ENCODE measurements at places on chromosomes 11 and 22. TPM values are rescaled to one million over a fixed set of nuclear protein-coding genes. Genes with fewer than 3 reads are reported as not detected.

GRCh38 chr11:13297917-13298356 is 20.3 kb downstream of the BMAL1 start:
- no peaks in the 10 kb centered on the region for H3K4me1 ChIP-seq
- DNase-seq: no peak
- H3K27me3 ChIP-seq: no peaks in the 10 kb centered on the region
- H3K27ac ChIP-seq: no peak overlapping the region
- no peak overlapping the region for H3K4me3 ChIP-seq
- no peaks in the 10 kb centered on the region for H3K36me3 ChIP-seq

DNA sequence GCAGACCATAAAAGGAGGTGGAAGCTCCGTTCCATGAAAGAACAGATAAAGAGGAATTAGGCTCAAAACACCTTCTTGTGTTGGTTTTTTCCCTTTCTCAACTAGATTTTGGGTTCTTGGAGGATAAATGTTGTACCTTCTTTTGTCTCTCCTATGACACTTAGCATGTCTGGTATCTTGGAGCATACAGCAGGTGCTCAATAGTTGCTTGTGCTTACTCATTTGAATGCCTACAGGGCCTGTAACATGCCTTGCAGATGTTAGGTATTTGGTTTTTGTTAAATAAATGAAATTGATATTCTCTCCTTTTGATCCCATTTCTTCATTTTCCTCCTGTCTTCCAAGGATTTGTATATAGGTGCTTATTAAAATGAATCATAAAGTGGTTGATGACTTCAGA is 16.4 kb upstream of the PLET1 start:
- no peaks in the 10 kb centered on the region for H3K4me1 ChIP-seq
- H3K27me3 ChIP-seq: no peaks in the 10 kb centered on the region
- no peak for DNase-seq
- no peaks in the 10 kb centered on the region for H3K36me3 ChIP-seq

DNA sequence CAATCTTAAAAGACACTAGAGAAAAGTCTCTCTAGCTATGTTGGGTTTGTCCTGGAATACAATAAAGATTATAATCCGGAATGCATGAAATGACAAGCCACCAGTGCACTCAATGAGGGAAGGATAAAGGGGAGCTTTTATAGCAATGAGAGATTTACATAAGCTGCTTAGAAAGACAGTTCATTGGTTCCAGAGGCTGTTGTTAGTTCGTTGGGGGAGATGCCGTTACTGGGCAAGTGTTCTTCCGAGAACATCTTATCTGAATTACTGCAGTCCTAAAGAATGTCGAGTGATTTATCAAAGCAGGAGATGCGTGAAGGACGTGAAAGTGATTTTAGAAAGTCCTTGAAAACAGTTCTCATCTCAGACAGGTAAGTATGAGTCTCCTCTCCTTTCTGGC is 33.6 kb downstream of the SYN3 start:
- peaks cover 25% of the 10 kb centered on the region for H3K27me3 ChIP-seq
- H3K4me1 ChIP-seq: no peaks in the 10 kb centered on the region
- H3K4me3 ChIP-seq: no peak overlapping the region
- no peaks in the 10 kb centered on the region for H3K36me3 ChIP-seq
- DNase-seq: no peak
- no peak overlapping the region for H3K27ac ChIP-seq

DNA sequence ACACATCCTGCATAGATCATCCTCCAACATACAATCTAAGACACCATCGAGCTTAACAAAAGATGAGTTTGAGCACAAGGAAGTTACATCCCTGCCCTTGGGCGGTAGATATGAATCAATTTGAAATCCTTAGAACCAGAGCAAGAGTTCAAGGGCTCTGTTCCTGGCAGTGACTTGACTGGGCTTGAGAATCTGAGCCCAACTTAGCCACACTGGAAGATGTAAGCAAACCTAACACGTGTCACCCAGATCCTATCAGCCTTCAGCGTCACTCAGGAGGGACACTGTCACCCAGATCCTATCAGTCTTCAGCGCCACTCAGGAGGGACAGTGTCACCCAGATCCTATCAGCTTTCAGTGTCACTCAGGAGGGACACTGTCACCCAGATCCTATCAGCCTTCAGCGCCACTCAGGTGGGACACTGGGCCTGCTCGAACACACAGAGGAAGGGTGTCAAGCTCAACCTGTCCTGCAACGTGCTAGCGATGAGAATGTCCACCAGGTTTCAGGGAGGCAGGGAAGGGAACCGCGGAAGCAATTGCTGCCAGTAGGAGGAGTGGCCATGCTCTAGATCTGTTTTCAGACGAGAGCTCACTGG is 32.8 kb upstream of the CTSD start:
- no peak overlapping the region for H3K27ac ChIP-seq
- H3K36me3 ChIP-seq: no peaks in the 10 kb centered on the region
- H3K4me3 ChIP-seq: no peak overlapping the region
- H3K4me1 ChIP-seq: no peaks in the 10 kb centered on the region
- no peak for DNase-seq

DNA sequence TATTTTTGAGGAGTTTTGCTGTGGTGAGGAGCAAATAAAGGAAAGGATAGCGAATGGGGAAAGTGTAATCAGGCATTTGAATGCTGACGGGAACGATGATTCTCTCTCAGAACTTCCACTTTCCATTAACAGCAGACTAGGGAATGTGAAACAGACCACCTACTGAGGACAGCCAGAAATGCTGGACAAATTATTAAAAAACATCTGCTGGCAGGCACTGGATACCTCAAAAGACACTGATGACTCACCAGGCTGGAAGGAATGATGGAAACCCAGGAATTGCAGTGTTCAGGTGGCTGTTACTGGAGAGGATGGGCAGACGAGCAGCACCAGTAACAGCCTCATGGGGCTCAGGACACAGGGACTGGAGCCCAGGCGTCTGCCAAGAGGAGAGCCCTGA is 33.4 kb downstream of the PLA2G6 start:
- no peaks in the 10 kb centered on the region for H3K36me3 ChIP-seq
- peak; percentile 39 for DNase-seq
- no peak overlapping the region for H3K4me3 ChIP-seq
- H3K27me3 ChIP-seq: no peaks in the 10 kb centered on the region
- H3K27ac ChIP-seq: peak overlapping the region; percentile 46

Gene INS
- total RNA-seq: 0.44 TPM

Gene SCARF2
- total RNA-seq: 2.5 TPM

Gene KDELR3
- 33.1 TPM for total RNA-seq

DNA sequence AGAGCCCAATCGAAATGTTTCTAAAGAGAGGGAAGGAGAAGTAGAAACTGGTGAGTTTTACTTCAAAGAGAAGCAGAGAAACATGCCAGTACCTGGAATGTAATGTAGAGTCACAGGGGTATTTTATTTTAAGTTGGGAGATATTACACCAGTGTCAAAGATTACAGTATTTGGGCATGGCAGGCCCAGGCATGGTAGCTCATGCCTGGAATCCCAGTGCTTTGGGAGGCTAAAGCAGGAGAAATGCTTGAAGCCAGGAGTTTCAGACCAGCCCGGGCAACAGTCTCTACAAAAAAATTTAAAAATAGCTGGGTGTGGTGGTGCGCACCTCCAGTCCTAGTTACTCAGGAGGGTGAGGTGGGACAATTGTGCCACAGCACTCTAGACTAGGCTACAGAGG is 2.7 kb downstream of the SYCE3 start:
- no peaks in the 10 kb centered on the region for H3K36me3 ChIP-seq
- DNase-seq: no peak
- no peak overlapping the region for H3K27ac ChIP-seq
- no peaks in the 10 kb centered on the region for H3K27me3 ChIP-seq

GRCh38 chr22:50326225-50326955 is 422 bp downstream of the DENND6B start:
- H3K27ac ChIP-seq: peak overlapping the region; percentile 83
- no peaks in the 10 kb centered on the region for H3K36me3 ChIP-seq
- no peak for DNase-seq

Gene SNX32
- not detected for total RNA-seq

Gene KLHDC7B
- 0.69 TPM for total RNA-seq

Gene MUC6
- total RNA-seq: 0.02 TPM

DNA sequence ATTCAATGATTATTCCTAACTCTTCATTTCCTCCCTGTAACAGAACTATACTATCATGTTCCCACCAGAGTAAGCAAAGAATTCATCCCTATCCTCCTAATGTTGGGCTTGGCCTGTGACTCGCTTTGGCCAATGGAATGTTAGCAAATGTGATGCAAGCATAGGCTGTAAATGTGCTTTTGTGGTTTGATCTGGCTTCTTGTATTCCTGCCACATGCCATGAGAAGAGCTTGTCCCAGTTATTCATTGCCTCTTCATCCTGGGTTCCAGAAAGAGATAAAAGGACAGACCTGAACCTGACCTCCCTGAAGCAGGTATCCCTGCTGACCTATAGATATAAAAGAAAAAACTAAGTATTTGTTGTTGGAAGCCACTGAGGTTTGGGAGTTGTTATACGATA is 51.0 kb downstream of the SYTL2 start:
- peaks cover 41% of the 10 kb centered on the region for H3K4me1 ChIP-seq
- DNase-seq: peak; percentile 34
- no peaks in the 10 kb centered on the region for H3K27me3 ChIP-seq
- no peaks in the 10 kb centered on the region for H3K36me3 ChIP-seq
